ENCODE measurements at places on chromosomes 6 and 20.

DNA sequence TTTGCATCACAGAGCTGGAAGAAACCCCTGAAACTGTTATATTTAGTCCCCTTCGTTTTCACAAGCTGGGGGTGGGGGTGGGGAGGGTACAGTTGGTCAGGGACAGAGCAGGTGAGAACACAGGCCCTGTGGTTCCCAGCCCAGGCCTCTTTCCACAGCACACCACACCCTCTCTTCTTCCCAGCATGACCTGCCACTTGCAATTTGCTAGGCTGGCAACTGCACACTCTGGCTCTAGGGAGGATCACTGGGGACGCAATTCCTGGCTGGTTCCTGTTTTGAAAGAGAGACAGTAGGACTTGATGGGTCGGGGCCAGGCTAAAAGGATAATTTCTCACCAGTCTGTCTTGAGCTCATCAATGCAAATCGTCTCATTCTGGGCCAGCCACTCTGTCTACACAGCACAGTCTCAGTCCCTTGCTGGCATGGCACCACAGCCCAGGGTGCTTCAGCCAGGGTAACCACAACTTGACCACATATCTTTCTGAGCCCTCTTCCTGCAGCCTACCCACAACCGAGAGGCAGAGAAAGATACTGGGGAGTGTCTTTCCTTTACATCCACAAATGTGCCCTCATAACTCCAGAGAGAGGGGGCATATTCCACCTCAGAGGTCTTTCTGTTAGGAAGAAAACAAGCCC, 41.7 kb upstream of the EMILIN3 start:
- DNase-seq: no peak

DNA sequence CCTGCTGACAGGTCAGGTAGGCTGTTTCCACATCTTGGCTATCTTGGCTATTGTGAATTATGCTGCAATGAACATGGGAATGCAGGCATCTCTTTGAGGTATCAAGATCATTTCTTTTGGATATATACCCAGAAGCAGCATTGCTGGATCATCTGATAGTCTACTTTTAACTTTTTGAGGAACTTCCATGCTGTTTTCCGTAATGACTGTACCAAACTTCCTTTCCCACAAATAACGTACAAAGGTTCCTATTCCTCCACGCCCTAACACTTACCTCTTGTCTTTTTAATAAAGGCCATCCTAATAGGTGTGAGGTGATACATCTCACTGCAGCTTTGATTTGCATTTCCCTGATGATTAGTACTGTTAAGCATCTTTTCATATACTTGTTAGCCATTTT, 338.7 kb upstream of the RUNX2 start:
- no peak for DNase-seq

DNA sequence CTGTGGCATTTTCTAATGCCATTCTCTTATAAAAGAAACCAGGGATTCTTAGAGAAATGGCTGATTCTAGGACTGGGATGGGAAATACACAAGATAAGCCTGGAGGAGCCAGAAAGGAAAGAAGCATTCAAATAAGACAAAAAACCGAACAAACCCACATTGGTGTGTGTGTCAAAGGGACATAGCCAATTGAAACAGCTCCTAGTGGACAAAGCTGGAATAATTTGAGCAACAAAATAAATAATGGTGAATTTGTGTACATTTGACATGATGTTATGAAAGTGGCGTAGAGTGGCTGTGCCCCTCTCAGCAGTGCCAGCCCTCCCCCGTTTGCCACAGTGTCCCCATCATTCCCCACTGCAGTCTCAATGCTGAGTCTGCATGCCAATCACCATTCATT, 55.5 kb downstream of the B3GAT2 start:
- DNase-seq: no peak

- DNase-seq: no peak
Observed at GRCh38 chr6:1230689-1231605, 81.0 kb upstream of the FOXQ1 start.

GRCh38 chr6:138517635-138518034, 18.3 kb upstream of the NHSL1 start:
- peak; percentile 41 for DNase-seq

- DNase-seq: no peak
Observed at GRCh38 chr20:41782255-41782654, 164.1 kb upstream of the CHD6 start.

DNA sequence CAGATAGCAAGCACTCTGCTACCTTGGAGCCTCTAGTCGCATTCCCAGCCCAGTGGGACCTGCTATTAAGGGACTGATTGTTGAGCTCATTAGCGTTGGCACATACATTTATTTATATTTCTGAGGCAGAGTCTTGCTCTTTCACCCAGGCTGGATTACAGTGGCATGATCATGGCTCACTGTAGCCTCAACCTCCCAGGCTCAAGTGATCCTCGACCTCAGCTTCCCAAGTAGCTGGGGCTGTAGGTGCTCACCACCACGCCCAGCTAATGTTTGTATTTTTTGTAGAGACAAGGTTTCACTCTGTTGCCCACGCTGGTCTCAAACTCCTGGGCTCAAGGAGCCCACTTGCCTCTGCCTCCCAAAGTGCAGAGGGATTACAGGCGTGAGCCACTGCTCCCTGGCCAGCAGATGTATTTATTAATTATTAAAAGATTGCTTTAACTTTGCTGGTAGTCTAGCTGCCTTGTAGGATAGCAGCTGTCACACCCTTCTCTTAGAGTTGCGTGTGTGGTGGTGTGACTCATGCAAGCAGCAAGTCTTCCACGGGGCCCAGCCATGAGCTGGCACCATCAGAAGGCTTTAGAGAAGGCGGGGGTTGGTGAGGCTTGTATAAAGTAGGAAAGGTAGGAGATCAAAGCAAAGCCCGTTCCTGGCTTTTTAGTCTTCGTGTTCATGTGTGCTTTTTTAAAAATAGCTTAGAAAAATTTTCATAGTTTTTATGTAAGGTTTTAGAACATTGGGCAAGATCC, 16.5 kb downstream of the ACTR5 start:
- DNase-seq: peak; percentile 83

DNA sequence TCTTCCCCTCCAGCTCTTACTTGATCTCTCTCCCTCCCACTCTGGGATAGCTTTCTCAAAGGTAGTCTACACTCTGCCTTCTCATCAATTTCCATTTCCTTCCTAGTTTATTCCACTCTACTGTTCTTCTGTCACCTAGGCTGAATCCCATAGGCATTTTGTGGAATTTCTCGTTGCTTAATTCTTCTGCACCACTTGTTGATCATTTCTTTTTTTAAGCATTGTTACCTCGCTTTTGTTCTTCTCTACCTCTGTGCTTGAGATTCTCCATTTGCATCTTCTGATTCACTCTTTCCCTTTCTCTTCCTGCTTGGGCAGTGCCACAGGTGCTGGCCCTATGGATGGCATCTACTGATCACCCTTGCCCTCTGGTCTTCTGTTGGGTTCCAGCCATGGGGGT, 567.2 kb downstream of the CDH26 start:
- DNase-seq: no peak

Measured in fibroblast of skin of scalp (primary cell).